ENCODE measurements at places on chromosomes 12 and 14.

DNA sequence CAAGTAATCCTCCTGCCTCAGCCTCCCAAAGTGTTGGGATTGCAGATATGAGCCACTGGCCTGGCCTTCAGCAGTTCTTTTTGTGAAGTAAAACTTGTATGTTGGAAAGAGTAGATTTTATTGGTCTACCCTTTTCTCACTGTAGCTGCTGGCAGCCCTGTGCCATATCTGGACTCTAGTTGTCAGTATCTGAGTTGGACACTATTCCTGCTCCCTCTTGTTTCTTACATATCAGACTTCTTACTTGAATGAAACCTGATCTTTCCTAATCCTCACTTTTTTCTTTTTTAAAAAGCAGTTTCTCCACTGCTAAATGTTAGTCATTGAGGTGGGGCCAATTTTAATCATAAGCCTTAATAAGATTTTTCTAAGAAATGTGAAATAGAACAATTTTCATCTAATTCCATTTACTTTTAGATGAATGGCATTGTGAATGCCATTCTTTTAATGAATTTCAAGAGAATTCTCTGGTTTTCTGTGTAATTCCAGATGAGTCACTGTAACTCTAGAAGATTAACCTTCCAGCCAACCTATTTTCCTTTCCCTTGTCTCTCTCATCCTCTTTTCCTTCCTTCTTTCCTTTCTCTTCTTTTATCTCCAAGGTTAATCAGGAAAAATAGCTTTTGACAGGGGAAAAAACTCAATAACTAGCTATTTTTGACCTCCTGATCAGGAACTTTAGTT is 88.7 kb downstream of the APAF1 start:
- DNase-seq = no peak

GRCh38 chr14:41925409-41925808 is 318.7 kb downstream of the LRFN5 start:
- DNase-seq = no peak

GRCh38 chr14:96001866-96002497 is 37.2 kb upstream of the C14orf132 start:
- DNase-seq = no peak

GRCh38 chr14:75446447-75446846 is 18.6 kb downstream of the JDP2 start:
- DNase-seq = no peak

DNA sequence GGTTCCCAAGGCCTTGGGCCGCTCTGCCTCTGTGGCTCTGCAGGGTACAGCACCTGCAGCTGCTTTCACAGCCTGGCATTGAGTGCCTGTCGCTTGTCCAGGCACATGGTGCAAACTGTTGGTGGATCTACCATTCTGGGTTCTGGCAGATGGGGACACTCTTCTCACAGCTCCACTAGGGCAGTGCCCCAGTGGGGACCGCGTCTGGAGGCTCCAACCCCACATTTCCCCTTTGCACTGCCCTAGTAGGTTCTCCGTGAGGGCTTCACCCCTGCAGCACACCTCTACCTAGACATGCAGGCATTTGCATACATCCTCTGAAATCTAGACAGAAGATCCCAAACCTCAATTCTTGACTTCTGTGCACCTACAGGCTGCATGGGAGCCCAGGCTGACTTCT is 19.2 kb upstream of the ASPG start:
- DNase-seq = no peak

- no peak for DNase-seq
Observed at GRCh38 chr12:132952371-132953162, 3.5 kb downstream of the ZNF605 start.

DNA sequence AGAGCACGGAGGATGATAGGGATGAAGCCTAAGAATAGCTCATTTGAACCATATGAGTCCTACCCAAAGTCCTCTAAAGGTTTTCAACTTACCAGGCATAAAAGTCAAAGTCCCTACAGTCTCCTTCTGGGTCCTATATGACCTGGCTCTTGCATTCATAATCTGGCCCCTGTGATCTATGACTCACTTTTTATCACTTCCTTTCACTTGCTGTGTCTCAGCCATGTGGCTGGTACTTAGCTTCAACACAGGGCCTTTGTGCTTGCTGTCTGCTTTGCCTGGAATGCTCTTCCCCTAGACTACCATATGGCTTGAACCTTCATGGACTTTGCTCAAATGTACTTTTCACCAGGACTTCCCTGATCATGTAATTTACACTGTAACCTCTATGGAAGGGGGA is 137.6 kb upstream of the TMTC1 start:
- DNase-seq = no peak

GRCh38 chr12:15181017-15181683 is 40.1 kb downstream of the RERG start:
- DNase-seq = no peak

GRCh38 chr14:53002576-53002975 is 51.7 kb upstream of the FERMT2 start:
- DNase-seq = no peak

DNA sequence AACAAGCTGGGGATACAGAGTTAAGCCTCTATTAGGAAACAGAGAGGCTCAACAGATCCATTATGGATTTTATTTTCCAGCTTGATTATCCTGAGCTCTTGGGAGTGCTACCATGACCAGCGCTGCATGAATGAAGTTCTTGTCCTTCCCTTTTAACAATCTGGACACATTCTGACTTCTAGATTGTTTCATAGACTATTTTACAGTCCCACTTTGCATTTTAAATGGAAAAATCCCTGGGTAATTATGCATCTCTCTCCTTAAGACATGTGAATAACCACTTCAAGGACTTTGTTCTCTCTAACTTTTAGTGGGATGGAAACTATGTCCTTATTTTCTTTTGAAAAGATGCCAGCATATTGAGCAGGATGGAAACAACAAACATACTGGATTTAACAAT is 2.0 kb downstream of the CCDC198 start:
- no peak for DNase-seq

- DNase-seq = no peak
Observed at GRCh38 chr12:48688836-48689235, 6.8 kb upstream of the KANSL2 start.

- DNase-seq = no peak
Observed at GRCh38 chr12:117470804-117471203, 109.4 kb upstream of the NOS1 start.

GRCh38 chr12:64120568-64120967 is 101.5 kb downstream of the KICS2 start:
- no peak for DNase-seq

DNA sequence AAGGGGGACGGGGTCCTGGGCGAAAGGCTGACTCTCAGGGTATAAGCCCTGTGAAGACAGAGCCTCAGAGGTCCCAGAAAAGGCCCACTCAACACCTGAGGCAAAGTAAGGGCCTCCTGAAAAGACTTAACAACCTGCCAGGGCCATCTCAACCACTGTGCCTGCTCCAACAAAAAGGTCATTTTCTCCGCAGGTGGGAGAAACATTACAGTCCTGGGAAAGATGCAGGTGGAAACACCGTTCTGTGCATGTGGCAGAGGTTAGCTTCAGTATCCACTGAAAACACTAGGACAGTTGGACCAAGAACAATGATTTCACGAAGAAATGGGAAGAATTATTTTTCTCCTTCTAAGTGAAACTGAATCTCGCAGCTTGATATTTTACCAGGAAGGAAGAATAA is 50.9 kb downstream of the CCDC88C start:
- DNase-seq = no peak

- no peak for DNase-seq
Observed at GRCh38 chr12:51961834-51962233, 10.3 kb downstream of the ACVR1B start.

GRCh38 chr12:70719071-70719470 is 81.8 kb upstream of the PTPRB start:
- DNase-seq = no peak

DNA sequence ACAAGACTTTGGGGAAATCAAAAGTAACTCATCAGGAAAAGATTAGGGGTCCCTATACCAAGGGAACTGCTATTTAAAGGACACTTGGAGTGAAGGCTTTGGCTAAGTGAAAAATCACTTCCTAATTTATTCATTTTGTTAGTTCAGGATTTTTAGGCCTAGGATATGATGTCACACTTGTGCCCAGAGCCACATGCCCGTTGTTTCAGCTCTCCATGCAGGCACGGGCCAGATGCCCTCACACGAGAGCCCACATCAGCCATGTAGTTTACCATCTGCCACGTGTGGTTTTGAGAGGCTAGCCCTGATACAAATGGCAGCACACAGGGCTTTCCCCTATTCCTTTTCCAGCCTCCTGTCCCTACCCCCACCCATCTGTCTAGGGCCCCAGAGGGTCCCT is 11.9 kb upstream of the LRP1-AS start:
- no peak for DNase-seq
